Stimulated activated CD8-positive, alpha-beta memory T cell treated with anti-CD3 and anti-CD28 coated beads, Interleukin-15, amount 100 ng/mL, for 48 hours (primary cell): ENCODE measurements at places on chromosomes 4 and X.

- DNase-seq = no peak
Observed at GRCh38 chr4:86013621-86014020, 346.2 kb downstream of the MAPK10 start.

DNA sequence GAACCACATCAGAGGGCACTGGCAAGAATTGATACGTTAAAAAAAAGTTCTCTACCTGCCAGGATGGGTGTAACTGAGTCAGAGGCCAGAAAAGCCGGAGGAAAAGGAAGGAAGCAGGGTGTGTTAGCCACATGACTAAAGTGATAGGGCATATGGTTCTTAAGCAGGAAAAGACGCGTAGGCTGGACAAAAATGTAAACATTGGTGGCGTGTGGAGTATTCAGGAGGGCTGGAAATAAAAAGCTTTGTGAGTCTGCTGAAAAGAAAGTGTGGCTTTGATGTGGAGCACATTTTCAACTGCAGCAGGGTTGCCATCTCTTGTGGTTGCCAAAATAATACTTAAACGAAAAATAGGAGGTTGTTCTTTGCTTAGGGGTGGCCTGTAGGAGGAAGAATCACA, 186.5 kb upstream of the RPL34 start:
- no peak for DNase-seq

GRCh38 chrX:13266641-13267345, 53.1 kb downstream of the ATXN3L start:
- no peak for DNase-seq

DNA sequence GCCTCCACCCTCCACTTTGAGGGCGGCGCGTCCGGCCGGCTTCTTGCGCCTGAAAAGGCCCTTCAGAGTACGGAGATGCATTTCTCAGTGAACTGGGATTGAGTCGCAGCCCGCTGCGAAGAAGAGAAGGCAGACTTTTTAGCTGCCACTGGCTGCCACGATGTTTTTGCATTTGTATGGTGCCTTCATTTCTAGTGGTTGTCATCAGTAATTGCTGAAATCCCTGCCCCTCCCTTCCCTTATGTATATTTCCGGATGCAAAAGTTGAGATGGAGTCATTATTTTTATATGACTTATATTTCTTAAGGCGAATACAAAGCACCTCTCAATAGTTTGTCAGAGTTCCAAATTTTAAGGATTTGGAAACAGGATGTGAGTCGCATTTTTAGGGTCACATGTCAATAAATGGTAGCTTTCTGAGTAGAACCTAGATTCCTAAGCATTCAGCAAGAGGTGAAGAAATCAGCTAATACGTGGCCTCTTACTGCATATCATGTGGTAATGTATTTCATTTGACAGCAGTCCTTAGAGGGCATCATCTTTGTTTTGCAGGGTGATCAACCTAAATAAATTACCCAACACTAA, 658 bp downstream of the ATP6AP2 start:
- no peak for DNase-seq

GRCh38 chrX:124343016-124343415, 3.3 kb upstream of the SH2D1A start:
- no peak for DNase-seq

- DNase-seq = no peak
Observed at GRCh38 chr4:89101256-89102161, 9.8 kb upstream of the TIGD2 start.

DNA sequence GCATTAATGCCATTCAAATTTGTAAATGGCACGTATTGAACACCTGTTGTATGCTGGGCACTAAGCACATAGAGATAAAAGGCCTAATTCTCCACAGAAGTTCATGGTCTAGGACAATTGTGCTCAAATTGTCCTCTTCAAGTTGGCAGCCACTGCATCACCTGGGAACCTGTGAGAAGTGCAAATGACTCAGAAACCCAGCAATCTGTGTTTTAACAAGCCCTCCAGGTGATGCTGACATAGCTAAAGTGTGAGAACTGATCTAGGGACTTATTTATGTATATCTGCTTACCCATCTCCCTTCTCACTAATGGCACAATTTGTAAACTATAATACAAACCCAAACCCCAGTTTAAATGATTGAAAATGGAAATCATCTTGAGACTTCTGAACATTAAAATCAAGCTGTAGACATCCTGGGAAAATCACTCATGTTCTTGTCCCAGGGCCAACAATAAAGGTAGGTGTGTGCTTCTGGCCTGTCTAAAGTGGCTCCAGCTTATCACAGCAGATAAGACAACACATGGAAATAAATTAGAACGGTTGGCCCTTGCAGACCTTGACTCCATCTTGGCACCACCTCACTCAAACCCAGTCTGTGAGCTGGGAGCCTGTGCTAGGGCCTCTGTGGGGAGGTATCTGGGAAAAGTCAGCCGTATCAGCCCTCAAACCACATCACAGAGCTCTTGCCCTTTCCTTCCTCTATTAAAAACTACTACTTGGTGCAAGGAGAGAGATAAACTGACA, 46.8 kb downstream of the UCHL1 start:
- DNase-seq = no peak
